ENCODE measurements at places on chromosomes 7 and 10.

DNA sequence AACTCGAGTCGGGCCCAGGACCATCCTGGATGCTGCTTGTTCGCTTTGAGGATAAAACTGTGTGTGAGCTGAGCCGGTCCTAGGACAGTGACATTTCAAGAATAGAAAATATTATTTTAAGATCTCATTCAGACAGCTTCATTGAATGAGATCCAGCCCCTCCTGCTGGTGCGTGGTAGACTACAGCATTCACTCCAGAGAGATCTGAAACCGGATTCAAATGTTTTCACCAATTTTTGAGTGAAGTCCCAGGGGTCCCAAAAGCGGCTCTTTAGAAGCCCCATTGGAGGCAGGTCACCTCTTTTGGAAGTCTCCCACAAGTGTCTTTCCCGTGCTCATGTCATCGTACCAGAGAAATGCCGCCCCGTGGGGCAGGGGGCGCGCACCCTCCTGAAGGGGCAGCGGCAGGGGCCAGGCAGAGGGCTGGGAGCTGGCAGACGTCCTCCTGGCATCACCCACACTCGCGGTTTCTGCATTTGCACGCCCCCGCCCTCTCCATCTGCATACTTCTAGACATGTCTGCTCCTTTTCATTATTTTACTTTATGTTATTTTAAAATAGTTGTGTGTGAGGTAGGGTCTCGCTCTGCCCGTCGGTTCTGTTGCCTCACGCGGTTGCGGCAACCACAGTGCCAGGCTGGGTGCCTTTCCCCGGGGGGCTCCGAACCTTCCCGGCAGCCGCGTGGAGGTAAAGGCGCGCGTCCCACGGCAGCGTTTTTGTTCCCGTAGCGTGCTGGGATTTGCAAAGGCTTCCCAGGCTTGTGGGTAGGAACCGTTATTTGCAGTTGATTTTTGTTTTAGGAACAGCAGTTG is 52.3 kb upstream of the DPYSL4 start:
- no peak for DNase-seq

DNA sequence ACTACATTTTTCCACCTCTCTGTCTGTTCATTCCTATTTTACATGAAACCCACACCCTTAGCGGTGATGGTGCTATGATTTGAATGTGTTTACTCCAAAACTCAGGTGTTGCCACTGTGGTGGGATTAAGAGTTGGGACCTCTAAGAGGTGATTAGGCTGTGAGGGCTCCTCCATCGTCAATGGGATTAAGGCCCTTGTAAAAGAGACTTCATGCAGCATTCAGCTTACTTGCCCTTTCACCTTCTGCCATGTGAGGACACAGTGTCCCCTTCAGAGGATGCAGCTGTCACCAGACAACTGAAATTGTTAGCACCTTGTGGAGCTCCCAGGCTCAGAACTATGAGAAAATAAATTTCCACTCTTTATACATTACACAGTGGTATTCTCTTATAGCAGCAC is 182.2 kb downstream of the NOC3L start:
- no peak for DNase-seq

DNA sequence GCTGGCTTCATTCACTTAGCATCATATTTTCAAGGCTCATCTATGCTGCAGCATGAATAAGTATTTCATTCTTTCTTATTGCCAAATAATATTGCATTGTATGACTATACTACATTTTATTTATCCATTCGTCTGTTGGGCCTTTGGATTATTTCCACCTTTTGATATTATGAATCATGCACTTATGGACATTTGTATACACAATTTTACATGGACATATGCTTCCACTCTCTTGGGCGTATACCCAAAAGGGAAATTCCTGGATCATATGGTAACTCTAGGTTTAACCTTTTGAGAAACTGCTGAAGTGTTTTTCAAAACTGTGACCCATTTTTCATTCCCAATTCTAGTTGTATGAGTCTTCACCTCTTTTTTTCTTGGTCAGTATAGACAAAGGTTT is 80.3 kb upstream of the GNAI1 start:
- no peak for DNase-seq

GRCh38 chr7:45697576-45698136 is 123.5 kb downstream of the ADCY1 start:
- DNase-seq: no peak

DNA sequence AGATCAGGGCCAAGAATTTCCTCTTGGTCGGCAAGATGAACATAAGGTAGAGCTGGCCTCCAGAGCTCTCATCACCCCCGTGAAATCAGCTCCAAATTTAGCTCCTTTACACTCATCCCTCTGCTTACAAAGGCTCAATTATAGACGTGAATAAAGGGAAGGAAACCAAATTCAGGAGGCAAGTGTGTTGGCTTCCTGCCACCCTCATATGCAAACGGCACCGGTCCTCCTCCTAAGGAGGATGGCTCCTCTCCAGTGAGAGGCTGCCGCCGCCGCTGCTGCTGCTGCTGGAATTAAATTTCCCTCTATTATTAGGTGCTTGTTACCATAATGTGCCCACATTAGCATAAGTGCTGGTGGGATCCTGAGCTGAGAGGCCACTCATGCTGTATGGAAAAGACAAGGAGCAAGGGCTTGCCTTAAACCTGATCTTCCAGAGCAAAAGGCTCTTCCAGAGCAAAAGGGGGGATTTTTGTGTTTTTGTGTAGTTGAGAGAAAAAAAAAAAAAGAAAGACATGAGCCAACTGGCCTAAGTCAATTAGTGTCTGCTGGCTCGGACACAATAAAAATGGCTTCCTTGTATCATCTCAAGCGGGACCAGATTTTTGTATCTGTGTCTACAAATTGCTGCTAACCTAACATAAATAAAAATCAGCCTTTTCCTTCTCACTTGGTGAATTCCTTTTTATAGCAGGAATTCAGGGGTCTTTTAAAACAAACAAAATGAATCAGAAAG is 68.4 kb downstream of the CDHR3 start:
- DNase-seq: no peak

DNA sequence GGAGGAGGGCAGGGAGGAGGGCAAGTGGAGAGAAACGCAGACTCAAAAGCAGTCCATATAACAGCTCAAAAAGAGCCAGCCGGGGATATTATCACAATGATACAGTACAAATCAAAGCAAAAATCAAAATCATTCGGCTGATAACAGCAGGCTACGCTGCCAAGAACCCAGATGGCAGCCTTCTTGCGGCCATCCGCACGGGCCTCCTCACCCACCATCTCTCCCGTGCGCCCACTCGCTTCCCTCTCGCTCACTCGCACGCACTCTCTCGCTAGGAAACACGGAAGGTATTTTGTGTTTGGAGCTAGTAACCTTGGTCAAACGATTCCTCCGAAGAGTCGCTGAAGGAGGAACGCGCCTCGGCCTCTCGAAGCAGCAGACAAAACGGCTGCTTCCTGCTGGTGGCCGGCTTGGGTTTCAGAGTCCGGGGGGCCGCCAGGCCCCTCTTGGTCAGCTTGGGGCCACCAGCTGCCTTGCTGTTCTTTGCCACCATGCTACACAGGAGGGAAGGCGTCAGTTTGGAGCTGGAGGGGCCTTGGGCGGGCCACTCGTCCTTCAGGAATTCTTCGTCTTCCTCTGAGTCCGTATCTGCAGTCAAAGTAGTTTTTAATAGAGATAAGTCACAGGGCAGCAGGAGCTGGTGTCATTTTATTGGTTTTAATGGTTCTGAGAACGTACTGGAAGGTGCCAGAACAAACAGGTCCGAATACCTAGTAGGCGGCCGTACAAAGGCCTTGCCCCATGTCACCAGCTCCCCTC is 68.9 kb downstream of the SLC29A4 start:
- DNase-seq: no peak

DNA sequence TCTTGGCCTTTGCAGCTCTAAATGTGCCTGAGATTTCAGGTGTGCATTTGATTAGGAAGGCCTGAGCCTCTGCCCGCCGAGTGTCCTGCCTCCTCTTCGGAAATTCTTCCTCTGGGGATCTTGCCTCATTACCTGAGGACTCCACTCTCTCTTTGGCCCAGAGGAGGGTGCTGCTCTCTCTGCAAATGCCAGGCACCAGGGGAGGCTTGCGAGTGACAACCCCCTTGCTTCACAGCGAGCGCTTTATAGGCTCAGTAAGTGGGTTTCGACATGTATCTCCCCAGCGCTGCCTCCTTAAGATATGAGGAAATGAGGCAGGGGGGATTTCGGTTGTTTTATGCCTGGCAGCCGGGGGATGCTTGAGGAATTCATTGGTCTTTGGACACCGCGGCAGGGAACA is 423.9 kb downstream of the GLRX3 start:
- no peak for DNase-seq

GRCh38 chr7:5696346-5697110 is 84.9 kb downstream of the RNF216 start:
- peak; percentile 61 for DNase-seq

DNA sequence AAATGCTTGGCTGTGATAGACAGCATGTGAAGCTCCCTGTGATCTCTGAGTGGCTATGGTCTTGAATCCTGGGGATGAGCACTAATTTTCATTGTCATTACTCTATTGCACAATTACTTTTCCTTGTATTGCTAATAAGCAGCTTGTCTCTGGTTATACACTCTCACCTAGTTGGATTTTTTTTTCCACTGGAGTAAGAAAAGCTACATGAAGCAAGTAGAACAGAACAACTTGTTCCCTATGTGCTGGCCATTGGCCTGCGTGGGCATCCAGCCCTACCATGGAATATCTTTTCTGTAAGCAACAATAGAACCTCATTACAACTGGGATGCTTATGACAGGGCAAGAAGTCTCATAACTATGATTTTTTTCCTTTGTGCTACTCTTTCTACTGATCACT is 807.4 kb downstream of the TNS3 start:
- no peak for DNase-seq

- DNase-seq: no peak
Measured at GRCh38 chr7:41238851-41239331, 464.0 kb downstream of the INHBA start.

- no peak for DNase-seq
Measured at GRCh38 chr10:131609176-131609575, 291.6 kb upstream of the PPP2R2D start.

- DNase-seq: peak; percentile 39
Measured at GRCh38 chr10:102246261-102246660, 929 bp downstream of the GBF1 start.

- DNase-seq: no peak
Measured at GRCh38 chr7:25262586-25262985, 34.3 kb upstream of the NPVF start.

DNA sequence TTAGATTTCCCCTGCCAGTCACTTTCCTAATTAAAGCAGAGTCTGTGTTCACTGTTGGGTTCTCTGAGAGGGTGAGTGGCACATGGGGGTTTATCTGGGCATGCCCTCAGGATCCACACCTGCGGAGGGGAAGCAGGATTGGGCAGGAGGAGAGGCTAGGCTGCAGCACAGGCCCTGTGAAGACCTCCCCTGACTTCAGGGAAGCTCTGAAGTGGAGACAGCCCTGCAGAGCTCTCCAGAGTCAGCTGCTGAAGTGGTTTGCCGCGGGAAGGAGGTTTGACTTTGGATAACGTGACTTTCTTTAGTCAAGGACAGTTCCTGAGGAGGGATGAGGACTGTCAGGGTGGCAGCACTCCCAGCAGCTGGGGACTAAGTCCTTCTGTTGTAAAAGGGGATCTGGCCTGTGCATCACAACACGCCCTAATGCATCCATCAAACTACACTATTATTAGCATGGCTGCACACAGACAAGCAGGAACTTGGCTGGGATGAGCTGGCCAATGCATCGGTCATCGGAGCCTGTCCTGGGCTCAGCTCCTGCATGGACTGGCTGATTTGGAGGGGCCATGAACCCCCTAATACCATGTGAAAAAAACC is 50.9 kb upstream of the LEP start:
- no peak for DNase-seq

- no peak for DNase-seq
Measured at GRCh38 chr10:111475720-111476119, 398.9 kb downstream of the ADRA2A start.

DNA sequence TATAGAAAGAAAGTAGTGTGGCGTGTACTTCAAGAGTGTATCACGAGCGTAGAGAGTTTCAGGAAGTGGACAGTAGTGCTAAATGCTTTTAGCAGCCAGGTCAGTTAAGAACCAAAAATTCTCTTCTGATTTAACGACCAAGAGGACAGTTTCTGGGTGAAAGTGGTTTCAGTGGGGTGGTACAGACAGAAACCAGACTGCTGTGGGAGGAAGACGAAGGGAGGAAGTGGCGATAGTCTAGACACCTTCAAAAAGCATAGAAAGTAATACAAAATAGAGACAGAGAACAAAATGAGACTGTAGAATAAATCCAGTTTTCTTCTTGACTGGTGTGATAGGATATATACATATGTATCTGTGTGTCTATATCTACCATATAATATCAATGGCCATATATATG is 93.5 kb downstream of the MBL2 start:
- DNase-seq: no peak

GRCh38 chr10:75694790-75695189 is 263.4 kb downstream of the LRMDA start:
- DNase-seq: no peak

- DNase-seq: no peak
Measured at GRCh38 chr7:78073609-78074382, 275.2 kb downstream of the PHTF2 start.

- DNase-seq: no peak
Measured at GRCh38 chr10:80104066-80104926, 25.8 kb downstream of the TMEM254 start.

GRCh38 chr10:3835770-3836169 is 50.8 kb upstream of the KLF6 start:
- DNase-seq: peak; percentile 97

DNA sequence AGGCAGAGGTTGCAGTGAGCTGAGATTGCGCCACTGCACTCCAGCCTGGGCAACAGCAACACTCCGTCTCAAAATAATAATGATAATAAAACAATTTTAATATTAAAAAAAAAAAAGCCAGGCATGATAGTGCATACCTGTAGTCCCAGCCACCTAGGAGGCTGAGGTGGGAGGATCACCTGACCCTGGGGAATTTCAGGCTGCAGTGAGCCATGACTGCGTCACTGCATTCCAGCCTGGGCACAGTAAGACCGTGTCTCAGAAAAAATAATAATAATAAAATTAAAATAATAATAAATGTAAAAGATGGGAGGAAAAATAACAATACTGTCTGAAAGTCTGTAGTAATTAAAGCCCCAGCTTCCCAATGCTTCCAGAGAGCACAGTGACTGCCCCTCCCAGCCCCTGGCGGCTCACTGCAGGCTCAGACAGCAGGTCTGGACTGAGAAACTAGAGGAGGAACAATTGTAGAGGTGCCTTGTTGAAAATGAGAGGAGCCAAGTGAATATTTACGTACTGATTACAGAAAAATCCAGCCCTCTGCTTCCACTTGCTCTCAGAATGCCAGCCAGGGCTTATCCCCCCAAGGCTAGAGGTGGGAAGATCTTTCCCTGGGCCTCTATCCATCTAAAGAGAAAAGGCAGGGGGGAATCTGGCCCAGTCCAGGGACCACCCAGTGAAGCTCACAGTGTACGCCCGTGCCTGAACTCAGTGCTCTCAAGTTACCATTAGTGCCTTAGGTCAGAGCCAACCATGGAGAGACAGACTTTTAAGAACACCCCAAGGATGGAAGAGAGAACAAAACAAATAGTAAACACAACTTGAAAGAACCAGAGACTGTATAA is 112.8 kb downstream of the PARD3 start:
- DNase-seq: no peak

GRCh38 chr7:95324431-95324830 is at the start of gene PON1:
PON1 (minus strand) TSS chr7:95324532; CDS start chr7:95324475, 57 bp downstream.
- DNase-seq: no peak

DNA sequence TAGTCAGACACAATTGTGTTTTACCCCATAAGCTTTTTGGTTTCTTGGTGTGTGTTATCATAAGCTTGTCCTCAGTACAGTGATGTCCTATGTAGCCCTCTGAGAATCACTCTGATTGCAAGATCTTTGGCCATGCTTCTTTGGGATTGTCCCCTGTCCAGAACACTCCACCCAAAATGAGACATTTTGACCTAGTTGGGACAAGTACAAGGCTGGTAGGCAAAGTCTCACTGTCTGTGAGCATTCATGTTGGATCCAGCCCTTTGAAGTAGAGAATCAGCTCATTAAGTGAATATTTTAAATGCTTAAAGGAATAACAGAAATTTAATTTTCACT is 28.9 kb upstream of the PCGF5 start:
- no peak for DNase-seq
